ENCODE measurements at places on chromosomes 16 and 17.
A peak's percentile ranks its signal among the peaks of the same experiment; 100 is the strongest.

DNA sequence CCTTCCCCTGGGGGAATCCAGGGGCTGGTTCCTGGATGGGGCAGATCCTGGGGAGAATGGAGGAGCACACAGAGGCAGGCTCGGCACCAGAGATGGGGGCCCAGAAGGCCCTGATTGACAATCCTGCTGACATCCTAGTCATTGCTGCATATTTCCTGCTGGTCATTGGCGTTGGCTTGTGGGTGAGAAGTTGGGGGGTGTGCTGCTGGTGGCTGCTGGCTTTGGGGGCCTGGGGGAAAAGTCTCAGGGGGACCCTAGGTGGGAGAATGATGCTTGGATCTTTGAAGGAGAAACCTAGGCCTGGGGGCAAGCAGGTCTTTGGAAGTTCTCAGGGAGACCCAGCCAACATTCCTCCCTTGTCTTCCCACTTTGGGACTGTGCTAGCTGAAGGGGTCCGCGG, at the start of gene SLC5A2:
SLC5A2 (plus strand) TSS at position 43 of the 400 bp plus-strand sequence; CDS start at position 57, 14 bp downstream.
- DNase-seq = no peak

DNA sequence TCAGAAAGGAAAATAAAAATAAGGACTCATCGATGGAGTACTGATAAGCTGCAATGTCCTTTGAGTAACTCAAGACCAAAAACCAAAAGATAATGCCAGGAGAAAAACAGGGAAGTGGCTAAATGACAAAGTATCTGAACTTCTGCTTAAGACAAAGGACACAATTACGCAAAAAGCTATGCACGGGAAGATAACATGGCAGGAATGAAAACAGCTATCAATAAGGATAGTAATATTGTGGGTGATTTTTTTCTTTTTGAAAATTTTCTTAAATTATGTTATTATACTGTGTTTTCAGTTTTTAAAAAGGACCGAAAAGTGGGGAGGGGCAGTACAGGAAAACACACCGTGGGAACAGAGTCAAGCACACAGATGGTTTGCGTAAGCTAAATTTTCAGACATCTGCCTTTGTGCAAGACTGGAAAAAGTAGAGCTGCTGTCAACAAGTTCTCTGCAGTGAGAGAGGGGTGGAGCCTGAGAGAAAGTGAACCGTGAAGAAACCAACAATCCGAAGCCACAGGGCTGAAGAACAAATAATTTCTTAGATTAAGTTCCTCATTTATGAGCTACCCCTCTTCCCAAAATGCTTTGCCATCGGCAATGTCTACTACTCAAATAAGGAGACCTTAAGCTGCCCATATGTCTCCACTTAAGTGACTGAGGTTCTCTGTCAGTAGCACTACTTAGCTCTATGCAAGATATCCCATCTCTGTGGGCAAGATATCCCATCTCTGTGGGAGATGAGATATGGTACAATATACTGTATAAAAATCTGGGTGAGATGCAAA, 99.9 kb upstream of the CORO6 start:
- peak; percentile 55 for DNase-seq

DNA sequence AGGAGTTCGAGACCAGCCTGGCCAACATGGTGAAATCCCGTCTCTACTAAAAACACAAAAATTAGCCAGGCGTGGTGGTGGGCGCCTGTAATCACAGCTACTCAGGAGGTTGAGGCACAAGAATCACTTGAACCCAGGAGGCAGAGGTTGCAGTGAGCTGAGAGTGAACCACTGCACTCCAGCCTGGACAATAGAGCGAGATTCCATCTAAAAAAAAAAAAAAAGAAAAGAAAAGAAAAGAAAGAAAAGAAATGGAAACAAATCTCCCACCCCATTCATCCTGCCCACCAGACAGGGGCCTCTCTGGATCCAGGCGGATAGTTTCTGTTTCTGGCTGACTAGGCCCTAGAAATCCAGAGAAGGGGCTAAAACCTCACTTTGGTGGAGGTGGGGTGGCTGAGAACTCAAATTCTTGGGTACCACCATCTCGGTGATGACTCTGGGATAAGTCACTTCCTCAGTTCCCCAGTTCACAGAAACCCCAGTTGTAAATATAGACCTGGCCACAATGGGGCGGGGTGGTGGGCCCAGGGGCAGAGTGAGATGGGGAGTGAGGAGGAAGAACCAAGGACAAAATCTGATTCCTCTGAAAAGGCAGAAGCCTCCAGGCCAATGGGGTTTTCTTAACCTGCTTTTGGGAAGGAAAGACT, 22.2 kb downstream of the SOCS1 start:
- no peak for DNase-seq

- no peak for DNase-seq
Measured at GRCh38 chr17:20706751-20707373, 127.3 kb downstream of the CDRT15L2 start.

DNA sequence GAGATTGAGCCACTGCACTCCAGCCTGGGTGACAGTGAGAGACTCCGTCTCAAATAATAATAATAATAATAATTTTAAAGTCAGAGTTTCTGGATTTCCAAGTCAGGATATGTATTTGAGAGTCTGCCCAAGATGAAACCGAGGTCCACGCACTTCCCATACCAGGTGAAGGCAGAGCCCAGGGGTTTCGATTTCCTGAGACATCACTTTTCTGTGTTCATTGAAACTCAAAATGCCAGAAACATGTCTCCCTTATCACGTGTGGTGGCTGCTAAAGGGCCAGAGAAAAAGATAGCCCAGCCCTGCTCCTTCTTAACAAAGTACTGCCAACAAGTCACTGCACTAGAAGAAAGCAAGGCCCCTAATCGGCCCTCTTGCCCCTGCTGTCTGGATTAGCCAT, 9.8 kb upstream of the RNF157 start:
- no peak for DNase-seq

GRCh38 chr16:77434530-77435271, at the start of gene ADAMTS18:
Gene ADAMTS18 (minus strand): TSS chr16:77435034. CDS start chr16:77434695, 339 bp downstream.
- no peak for DNase-seq

DNA sequence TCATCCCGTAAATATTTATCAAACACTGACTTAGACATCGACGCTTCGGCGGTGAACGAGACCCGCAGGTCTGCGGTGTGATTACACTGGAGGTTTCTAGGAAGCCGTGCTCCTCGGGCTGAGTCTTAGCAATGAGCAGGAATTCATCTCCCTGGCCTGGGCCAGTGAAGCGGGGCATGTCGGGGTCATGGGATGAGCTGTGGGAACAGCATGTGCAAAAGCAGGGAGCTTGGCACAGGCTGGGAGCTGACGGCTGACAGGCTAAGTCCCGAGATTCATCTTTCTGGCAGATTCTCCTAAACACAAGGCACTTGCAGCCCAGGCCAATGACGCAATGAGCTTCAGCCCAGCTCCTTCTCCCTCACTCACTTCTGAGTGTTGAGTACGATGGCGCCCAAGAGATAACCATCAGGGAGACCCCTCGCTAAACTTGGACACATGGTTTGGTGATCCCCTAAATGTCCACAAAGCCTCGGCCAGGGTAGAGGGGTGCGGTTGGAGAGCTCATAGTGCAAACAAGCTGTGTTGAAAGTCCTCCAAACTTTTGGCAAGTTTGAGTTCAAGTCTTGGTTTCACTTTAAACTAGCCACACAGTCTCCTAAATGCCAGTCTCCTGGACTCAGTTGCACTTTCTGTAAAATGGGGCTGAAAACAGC, 12.8 kb downstream of the CRISPLD2 start:
- no peak for DNase-seq

- DNase-seq = peak; percentile 78
Measured at GRCh38 chr16:21646721-21647561, 5.5 kb downstream of the IGSF6 start.

- DNase-seq = no peak
Measured at GRCh38 chr17:72711521-72712310, 380.8 kb downstream of the SLC39A11 start.

DNA sequence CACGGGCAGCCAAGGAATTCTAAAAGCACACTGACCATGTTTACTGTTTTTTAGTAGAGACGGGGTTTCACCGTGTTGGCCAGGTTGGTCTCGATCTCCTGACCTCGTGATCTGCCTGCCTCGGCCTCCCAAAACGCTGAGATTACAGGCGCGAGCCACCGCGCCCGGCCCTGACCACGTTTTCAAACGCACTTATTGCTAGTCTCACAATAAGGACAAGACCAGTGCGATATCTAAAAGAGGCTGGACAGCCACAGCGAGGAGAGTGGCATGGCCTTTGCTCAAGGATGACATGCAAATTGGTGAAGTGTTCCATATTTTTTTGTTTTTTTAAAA, 35.0 kb upstream of the CLEC18B start:
- DNase-seq = no peak

GRCh38 chr17:57404073-57404472, 147.8 kb downstream of the MSI2 start:
- no peak for DNase-seq

DNA sequence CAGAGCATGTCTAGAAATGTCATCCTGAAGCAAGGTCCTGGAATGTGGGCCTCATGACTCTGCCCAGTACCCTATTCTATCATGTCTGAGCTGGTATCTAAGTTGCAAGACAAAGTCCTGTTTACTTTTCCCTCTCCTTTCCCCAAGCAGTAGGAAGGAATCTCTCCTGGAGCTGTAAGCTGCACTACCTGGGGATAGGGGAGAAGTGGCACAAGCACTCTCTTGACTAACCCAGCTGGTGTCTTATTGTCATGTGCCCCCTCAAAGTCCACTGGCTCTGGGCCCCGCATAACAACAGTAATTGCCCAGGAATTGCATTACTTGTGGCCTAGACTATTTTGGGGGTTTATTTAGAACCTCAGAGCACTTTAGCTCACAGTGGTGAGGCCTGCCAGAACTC, 1366.3 kb upstream of the GOT2 start:
- DNase-seq = no peak

Data from central memory CD4-positive, alpha-beta T cell (primary cell).